H1 (cell line): ENCODE measurements at places on chromosomes 3 and 15.

DNA sequence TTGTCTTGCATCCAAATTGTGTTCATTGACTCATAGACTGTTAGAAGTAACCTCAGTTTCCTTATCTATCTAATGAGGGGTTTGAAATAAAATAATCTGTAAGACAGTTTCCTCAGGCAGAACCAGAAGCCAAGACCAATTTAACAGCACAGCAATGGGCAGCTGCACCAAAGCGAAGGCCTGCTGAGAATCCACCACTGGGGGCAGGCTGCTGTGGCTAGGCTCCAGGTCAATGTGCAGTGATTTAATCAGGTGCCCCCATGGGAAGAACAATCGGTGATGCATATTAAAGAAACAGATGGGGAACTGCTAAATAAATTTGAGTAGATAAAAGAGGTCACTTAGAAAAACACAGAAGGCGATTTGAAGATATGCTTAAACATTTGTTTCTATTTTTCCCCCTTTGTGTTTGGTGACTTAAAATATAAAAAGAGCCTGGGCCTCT lies 28.0 kb upstream of the TMOD3 start:
- no peak for DNase-seq
- no peaks in the 10 kb centered on the region for H3K27me3 ChIP-seq
- no peaks in the 10 kb centered on the region for H3K36me3 ChIP-seq
- H3K27ac ChIP-seq: no peak overlapping the region

- H3K27ac ChIP-seq: no peak overlapping the region
- no peaks in the 10 kb centered on the region for H3K27me3 ChIP-seq
- H3K36me3 ChIP-seq: no peaks in the 10 kb centered on the region
- no peak overlapping the region for H3K4me3 ChIP-seq
- no peak for DNase-seq
- H3K4me1 ChIP-seq: no peaks in the 10 kb centered on the region
These were observed 10.0 kb downstream of the CRYGS start for GRCh38 chr3:186534113-186534669.

GRCh38 chr15:69412701-69413100 lies 1.4 kb upstream of the KIF23 start:
- no peak overlapping the region for H3K4me3 ChIP-seq
- H3K4me1 ChIP-seq: peaks cover 2% of the 10 kb centered on the region; the same call in 1 of the 2 replicates
- DNase-seq: no peak
- no peaks in the 10 kb centered on the region for H3K27me3 ChIP-seq

DNA sequence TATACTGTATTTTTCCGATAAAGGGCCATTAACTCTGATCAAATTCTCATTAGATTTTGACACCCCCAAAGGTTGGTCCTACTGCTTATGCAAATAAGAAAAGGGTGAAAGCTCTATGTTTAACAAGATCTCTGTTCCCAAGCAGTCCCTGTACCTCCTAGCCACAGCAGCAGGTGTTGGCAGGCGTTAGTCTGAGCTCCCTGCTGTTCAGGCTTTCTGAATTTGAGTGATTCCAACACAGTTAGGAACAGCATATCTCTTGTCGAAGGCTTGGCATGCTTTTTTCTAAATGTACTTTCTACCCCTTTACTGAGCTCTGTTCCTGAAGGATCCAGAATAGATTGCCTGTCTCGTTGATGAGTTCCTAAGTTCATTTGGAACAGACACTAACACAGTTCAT lies 42.3 kb downstream of the MITF start:
- H3K27ac ChIP-seq: no peak overlapping the region
- no peaks in the 10 kb centered on the region for H3K27me3 ChIP-seq
- H3K36me3 ChIP-seq: no peaks in the 10 kb centered on the region
- H3K4me1 ChIP-seq: no peaks in the 10 kb centered on the region
- no peak for DNase-seq

- no peaks in the 10 kb centered on the region for H3K27me3 ChIP-seq
- no peaks in the 10 kb centered on the region for H3K36me3 ChIP-seq
- DNase-seq: no peak
These were observed 368.7 kb downstream of the FOXP1 start for GRCh38 chr3:71214797-71215196.

GRCh38 chr3:72665701-72666446 lies 182.4 kb downstream of the SHQ1 start:
- no peaks in the 10 kb centered on the region for H3K4me1 ChIP-seq
- H3K4me3 ChIP-seq: no peak overlapping the region
- no peak for DNase-seq
- no peaks in the 10 kb centered on the region for H3K36me3 ChIP-seq
- H3K27me3 ChIP-seq: no peaks in the 10 kb centered on the region

GRCh38 chr3:184505076-184505878 lies 56.3 kb upstream of the EPHB3 start:
- no peak overlapping the region for H3K27ac ChIP-seq
- H3K27me3 ChIP-seq: no peaks in the 10 kb centered on the region
- DNase-seq: no peak
- H3K36me3 ChIP-seq: no peaks in the 10 kb centered on the region
- no peak overlapping the region for H3K4me3 ChIP-seq
- H3K4me1 ChIP-seq: peaks cover 2% of the 10 kb centered on the region; the same call in 1 of the 2 replicates

GRCh38 chr3:112109322-112109721 lies 23.1 kb downstream of the C3orf52 start:
- H3K4me1 ChIP-seq: no peaks in the 10 kb centered on the region
- no peak for DNase-seq
- no peaks in the 10 kb centered on the region for H3K27me3 ChIP-seq
- no peak overlapping the region for H3K27ac ChIP-seq

DNA sequence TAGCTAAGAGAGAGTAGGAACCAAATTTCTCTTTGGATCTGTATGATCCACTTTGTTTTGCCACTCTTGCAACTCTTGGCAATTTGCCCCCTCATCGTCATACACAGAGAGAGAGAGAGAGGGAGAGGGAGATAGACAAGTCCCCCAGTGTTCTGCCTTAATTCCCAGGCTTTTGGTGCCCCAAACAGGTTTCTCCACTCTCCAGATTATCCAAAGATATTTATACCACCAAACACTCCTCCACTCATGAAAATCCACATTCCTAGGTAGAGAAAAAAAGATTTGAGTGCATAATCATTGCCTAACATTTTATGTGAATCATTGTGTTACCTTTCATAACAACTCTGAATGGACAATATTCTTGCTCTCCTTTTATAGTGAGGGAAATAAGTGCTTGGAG lies 15.3 kb downstream of the ACP3 start:
- peaks cover 2% of the 10 kb centered on the region for H3K27me3 ChIP-seq
- no peak overlapping the region for H3K4me3 ChIP-seq
- no peak for DNase-seq
- no peak overlapping the region for H3K27ac ChIP-seq
- H3K4me1 ChIP-seq: 0 out of 2 replicates have a peak, but pooled peaks cover 3% of the 10 kb centered on the region
- H3K36me3 ChIP-seq: no peaks in the 10 kb centered on the region

DNA sequence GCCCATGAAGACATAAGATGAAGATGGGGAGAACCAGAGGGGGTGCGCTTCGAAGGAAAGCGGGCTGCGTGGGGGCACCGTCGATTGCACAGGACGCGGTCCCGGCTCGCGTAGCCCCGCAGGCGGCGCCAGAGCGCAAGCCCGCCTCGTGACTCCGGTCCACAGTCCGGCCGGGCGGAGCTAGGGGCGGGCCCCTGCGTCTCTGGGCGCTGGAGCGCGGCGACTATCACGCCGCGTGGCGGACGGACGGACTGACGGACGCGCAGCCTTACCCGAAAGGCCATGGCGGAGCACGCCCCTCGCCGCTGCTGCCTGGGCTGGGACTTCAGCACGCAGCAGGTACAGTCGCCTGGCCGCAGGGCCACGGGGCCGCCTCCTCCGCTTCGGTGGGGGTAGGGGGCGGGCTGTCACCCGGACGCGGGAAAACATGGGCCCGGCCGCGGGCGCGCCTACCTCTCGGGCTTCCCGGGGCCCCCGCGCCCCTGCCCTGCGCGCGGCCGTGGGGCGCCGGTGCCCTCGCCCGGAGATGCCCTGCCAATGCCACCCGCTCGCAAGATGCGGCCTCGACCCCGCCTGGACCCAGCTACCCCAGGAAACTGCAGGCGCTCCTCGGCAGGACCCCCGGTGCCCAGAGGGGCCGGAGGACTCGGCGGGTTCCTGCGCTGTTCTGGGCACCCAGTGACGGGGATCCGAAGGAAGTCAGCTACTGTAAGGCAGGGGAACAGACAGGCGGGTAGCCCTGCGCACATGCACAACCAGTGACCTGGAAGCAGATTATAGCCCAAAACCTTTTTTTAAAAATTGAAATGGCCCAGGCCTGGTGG lies at the start of gene XYLB:
Gene XYLB (plus strand): TSS at position 199 of the 824 bp plus-strand sequence. CDS start 84 bp downstream, at position 283.
- H3K4me1 ChIP-seq: no peaks in the 10 kb centered on the region
- H3K27me3 ChIP-seq: peaks cover 5% of the 10 kb centered on the region; the same call in 1 of the 2 replicates
- H3K4me3 ChIP-seq: peak within 1 kb of the TSS; percentile 65
- no peak within 1 kb of the TSS for H3K27ac ChIP-seq

GRCh38 chr15:94370936-94371285 lies 139.6 kb downstream of the MCTP2 start:
- H3K4me1 ChIP-seq: no peaks in the 10 kb centered on the region
- H3K27ac ChIP-seq: no peak overlapping the region
- H3K4me3 ChIP-seq: no peak overlapping the region
- H3K27me3 ChIP-seq: no peaks in the 10 kb centered on the region

DNA sequence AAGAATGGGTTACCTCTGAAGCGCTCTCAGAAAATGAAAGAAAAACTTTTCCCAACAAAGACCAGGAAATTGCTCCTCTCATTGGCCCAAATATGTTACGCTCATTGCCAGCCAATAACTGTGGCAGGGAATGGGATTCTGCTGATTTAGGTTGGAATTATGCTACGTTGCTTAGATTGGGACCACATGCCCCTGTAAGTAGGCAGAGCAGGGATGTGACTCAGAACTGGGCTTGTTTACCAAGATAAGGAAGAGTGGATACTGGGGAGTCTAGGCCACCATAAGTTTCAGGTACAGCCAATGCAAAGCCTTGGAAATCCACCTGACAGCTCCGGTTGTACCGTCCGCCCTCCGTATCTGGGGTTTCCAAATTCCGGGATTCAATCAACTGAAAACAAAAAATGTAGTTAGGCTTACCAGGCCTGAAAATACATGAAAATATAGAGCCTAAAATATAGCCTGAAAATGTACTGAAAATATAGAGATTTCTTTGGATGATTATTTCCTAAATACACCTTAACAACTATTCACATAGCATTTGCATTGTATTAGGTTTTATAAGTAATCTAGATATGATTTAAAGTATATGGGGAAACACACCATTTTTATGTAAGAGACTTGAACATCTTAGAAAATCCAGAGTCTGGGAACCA lies 1.5 kb upstream of the TCF12 start:
- peak overlapping the region; percentile 90 for H3K4me3 ChIP-seq
- H3K36me3 ChIP-seq: no peaks in the 10 kb centered on the region; the same call in 1 of the 2 replicates
- H3K27ac ChIP-seq: no peak overlapping the region
- no peak for DNase-seq
- peaks cover 3% of the 10 kb centered on the region; the same call in 1 of the 2 replicates for H3K27me3 ChIP-seq

DNA sequence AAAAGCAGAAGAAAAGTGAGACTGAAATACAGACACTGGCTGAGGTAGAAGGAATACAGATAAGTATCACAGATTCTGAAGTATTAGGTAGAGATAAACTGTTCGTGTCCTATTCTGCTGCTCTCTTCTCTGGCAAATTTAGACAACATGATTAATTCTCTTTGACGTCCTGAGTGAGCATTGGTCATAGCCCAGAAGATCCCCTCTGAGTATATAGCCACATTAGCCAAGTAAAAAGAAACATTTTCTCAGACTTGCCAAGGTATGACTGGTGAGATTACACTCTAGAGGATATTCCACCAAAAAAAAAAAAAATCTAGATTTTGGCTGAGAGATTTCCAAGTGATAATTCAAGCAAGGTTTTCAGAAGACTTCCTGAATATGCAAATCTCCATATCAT lies 111.4 kb upstream of the ALCAM start:
- no peaks in the 10 kb centered on the region for H3K27me3 ChIP-seq
- H3K4me3 ChIP-seq: no peak overlapping the region
- H3K27ac ChIP-seq: no peak overlapping the region
- no peak for DNase-seq

- H3K36me3 ChIP-seq: no peaks in the 10 kb centered on the region
- no peak overlapping the region for H3K4me3 ChIP-seq
- no peak overlapping the region for H3K27ac ChIP-seq
- H3K27me3 ChIP-seq: no peaks in the 10 kb centered on the region
These were observed 7.8 kb upstream of the AHSG start for GRCh38 chr3:186605078-186605477.

- DNase-seq: no peak
- H3K36me3 ChIP-seq: no peaks in the 10 kb centered on the region
- no peaks in the 10 kb centered on the region for H3K27me3 ChIP-seq
These were observed 37.5 kb downstream of the GAP43 start for GRCh38 chr3:115660646-115661337.

DNA sequence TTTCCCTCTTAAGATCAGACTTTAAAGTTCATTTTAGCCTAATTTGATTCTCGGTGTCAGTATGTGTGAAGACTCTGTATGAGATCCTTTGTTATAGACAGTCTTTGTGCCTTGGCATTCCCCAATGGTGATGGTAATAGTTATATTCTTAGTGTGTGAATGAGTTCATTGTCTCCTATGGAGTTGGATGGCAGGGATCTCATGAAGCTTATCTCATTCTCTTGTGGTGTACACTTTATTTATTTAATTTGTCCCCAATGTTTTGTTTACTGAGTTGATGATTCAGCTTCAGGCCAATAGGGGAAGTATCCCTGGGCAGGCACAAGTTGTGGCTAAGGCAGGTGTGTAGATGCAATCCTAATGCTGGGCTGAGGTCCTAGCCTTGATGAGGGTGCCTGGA lies 222.0 kb upstream of the DPPA4 start:
- H3K4me1 ChIP-seq: no peaks in the 10 kb centered on the region; the same call in 1 of the 2 replicates
- no peak overlapping the region for H3K27ac ChIP-seq
- H3K36me3 ChIP-seq: no peaks in the 10 kb centered on the region
- no peaks in the 10 kb centered on the region; the same call in 1 of the 2 replicates for H3K27me3 ChIP-seq
- H3K4me3 ChIP-seq: no peak overlapping the region

DNA sequence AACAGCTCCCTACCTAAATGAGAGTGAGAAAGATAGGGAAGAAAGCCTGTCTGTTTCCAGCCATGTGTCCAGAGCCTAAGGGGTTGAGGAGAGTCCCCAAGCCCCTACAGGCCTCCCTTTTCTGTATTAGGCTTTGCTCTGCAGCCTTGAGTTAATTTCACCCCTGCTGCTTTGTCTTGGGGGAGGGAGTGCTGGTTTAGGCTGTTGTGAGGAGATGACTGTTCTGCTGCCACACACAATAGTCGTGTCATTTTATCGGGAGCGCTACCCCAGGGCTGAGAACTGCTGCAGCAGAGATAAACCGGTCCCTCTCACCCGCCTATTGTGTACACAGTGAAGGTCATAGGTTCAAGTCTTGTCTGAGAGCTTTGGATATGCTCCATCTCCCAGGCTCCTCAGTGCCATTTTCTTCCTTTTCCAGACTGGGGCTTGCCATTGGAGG lies 1.4 kb downstream of the ZNF609 start:
- no peaks in the 10 kb centered on the region for H3K27me3 ChIP-seq
- peaks cover 15% of the 10 kb centered on the region for H3K4me1 ChIP-seq
- DNase-seq: no peak

GRCh38 chr3:156664831-156665178 lies 9.6 kb upstream of the TIPARP start:
- no peaks in the 10 kb centered on the region for H3K36me3 ChIP-seq
- no peak for DNase-seq
- no peak overlapping the region for H3K27ac ChIP-seq
- no peaks in the 10 kb centered on the region; the same call in 1 of the 2 replicates for H3K4me1 ChIP-seq
